ENCODE measurements at places on chromosomes 6 and 20.

- DNase-seq = no peak
Measured at GRCh38 chr20:61668065-61668650, 397.5 kb downstream of the TAF4 start.

- DNase-seq = no peak
Measured at GRCh38 chr6:143253586-143253985, 192.9 kb downstream of the AIG1 start.

GRCh38 chr20:20003031-20003954 is 13.9 kb upstream of the NAA20 start:
- no peak for DNase-seq

DNA sequence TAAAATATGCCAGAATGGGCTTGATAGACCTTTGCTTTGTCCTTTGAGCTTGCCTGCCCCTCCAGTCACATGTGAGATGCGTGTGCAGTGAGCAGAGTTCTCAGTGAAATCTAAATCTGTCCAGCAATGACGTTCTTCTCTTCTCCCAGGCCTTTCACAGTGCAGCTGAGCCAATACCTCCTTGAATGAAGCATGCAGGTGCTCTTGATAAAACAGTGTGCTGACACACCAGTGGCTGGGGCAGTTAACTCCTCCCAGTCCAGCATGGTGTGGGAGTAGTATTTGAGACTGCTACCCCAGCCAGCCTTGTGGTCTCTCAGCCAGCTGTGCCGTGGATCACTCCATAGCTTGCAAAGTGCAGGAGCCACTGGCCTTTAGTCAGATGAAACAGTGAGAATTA is 240.5 kb downstream of the FARS2 start:
- no peak for DNase-seq

- DNase-seq = peak; percentile 83
Measured at GRCh38 chr6:148538261-148539190, 195.9 kb downstream of the SASH1 start.

DNA sequence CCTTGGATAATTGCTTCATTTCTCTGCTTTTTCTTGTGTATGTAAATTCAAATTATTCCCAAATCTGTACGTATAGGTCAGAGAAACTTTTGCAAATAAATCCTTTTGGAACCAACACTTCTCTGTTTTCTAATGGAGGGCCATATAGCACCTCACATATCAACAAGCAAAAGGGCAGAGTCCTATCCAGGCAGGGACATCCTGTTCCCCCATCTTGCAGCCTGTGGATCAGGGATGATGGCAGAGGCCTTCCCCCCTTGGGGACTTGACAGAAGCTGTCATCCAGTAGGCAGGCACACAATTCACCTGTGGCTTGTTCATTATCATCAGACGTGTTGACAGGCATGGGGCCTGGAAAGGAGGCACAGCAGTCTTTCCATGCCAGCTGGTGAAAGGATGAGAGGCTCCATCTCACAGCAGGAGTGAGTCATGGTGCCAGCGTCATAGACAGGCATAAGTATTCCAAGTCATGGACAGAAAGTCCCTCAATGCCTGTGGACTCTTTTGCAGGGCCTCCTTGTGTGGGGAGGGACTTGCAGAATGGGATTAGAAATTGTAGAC is 31.8 kb upstream of the PLEKHG1 start:
- no peak for DNase-seq

DNA sequence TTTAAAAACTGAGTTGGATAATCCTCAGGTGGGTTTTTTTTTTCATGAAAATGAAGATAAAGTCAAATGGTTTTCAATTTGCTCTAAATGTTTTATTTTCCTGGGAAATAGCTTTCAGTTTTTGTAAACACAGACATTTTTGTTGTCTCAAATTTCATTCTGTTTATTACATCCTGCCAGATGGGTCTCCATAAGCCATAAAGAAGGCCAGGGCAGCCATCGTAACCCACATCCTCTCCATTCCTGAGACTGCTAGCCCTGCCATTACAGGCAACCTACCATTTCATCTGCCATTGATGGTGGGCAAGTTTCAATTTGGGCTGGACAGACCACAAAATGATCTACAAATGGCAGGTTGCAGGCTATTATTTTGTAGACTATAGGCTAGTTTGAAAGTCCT is 60.8 kb downstream of the BTBD3 start:
- no peak for DNase-seq

DNA sequence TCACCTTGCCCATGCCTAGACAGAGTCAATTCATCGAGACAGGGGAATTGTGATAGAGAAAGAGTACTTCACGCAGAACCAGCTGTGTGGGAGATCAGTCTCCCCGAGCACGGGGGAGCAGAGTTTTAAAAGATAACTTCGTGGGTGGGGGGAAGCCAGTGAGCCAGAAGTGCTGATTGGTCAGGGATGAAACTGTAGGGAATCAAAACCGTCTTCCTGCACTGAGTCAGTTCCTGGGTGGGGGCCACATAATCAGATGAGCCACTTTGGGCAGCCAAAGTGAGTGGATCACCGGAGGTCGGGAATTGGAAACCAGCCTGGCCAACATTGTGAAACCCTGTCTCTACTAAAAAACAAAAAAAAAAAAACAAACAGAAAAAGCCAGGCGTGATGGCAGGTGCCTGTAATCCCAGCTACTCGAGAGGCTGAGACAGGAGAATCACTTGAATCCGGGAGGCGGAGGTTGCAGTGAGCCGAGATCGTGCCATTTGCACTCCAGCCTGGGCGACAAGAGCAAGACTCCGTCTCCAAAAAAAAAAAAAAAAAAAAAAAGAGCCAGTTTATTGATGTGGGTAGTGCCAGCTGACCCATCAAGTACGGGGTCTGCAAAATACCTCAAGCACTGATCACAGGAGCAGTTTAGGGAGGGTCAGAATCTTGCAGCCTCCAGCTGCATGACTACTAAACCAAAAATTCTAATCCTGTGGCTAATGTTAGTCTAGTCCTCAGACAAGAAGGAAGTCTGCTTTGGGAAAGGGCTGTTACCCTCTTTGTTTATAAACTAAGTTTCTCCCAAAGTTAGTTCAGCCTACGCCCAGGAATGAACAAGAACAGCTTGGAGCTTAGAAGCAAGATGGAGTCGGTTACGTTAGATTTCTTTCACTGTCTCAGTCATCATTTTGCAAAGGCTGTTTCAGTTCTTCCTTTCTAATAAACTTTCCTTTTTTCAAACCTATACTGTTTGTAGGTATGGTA is 3.9 kb upstream of the TRIM39 start:
- DNase-seq = peak; percentile 46

- peak; percentile 8 for DNase-seq
Measured at GRCh38 chr6:7673063-7673536, 52.8 kb upstream of the BMP6 start.

DNA sequence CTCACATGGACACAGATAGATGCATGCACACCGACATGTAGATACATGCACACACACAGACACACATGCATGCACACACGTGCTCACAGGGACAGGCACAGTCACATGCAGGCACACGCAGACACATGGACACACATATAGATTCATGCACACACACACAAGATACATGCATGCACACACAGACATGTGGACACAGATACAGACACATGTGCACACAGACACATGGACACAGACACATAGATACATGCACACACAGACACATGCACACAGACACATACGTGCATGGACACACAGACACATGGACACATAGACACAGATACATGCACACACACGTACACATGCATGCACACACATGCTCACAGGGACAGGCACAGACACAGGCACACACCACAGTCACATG is 19.8 kb downstream of the SYNDIG1 start:
- no peak for DNase-seq

- DNase-seq = no peak
Measured at GRCh38 chr20:13221313-13221672, 219 bp downstream of the ISM1 start.

GRCh38 chr6:169396554-169397163 is 143.0 kb upstream of the THBS2 start:
- DNase-seq = no peak

Data from astrocyte of the spinal cord (primary cell).